ENCODE measurements at places on chromosomes 5 and 9.

DNA sequence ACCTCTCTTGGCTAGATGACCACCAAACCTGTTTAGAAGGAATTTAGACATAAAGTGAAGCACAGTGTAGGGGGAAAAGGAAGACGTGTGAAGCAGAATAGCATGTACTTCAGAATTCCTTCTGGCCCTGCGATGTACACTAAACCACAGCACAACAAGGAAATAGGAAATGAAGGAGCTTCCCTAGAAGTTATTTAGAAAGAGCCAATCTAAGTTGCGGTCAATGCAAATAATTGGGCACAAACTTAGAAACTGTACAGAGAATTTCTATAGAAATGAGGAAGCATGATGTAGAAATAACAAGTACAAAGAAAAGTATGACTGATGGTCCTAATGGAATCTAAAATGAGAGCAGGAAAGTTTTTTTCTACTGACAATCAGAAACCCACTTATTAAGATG, 41.5 kb downstream of the ANKRD55 start:
- DNase-seq, result no peak

DNA sequence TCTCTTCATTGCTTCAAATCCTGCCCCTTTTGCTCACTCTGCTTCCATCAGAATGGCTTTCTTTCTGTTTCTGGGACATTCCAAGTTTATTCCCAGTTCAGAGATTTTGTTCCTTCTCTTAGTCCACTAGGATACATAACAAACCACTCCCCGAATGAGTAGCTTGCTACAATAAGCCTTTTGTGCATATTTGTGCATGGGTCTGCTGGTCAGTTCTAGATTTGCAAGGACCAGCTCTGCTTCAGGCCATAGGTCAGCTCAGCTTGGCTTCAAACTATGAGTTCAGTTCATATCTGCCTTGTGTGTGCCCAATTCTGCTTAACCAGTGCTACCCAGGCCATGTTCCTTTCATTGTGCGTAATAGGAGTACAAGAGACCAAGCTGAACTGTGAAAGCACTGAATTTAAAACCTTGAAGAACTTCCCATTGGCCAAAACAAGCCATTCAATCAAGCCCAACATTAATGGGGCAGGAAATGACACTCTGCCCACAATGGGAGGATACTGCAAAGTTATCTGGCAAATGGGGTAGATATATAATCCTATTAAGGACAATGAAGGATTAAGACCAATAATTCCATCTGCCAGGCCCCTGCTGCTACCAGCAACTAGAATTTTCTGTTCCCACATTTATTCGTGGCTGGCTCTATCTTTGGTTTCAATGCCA, 328.8 kb downstream of the PRELID2 start:
- no peak for DNase-seq

GRCh38 chr5:149205625-149206523, 64.6 kb downstream of the ABLIM3 start:
- DNase-seq, result no peak

GRCh38 chr9:89732295-89732938, 127.6 kb downstream of the GADD45G start:
- DNase-seq, result no peak

DNA sequence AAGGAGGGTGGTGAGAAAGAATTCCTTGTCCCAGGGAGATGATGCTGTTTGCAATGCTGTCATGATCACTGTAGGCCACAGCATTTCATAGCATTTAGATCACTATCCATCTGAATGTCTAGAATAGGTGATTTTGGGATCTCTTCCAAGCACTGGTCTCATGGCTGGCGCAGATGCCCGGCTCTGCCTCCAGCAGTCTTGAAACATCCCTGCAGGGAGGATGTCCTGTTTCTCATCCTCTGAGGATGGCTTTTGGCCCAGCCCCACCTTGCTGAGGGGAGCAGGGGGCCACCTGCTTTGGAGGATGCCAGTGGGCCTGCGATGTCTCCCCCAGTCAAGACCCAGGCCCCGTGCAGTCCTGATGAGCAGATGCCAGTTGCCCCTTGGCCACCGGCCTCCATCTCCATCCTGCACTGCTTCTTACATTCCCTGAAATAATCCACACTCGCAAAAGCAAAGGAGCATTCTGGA, 63.5 kb upstream of the GARNL3 start:
- DNase-seq, result no peak

DNA sequence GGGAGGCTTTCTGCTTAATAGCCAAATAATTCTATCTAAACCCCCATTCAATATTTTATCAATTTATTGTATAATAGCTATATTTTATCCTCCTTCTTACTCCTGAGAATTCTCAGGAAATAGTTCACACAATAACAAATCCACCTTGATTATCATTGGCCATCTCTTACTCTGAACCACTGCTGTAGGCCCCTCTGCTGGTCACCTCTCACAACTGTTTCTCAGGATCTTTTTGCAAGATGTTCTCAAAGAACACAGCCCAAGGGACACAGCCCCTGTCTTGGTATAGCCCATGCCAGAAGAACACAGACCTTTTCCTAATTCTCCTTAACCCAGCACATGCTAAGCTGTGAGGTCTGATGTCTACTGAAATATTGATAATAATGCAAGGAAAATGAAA, 74.9 kb upstream of the HTR4 start:
- no peak for DNase-seq

DNA sequence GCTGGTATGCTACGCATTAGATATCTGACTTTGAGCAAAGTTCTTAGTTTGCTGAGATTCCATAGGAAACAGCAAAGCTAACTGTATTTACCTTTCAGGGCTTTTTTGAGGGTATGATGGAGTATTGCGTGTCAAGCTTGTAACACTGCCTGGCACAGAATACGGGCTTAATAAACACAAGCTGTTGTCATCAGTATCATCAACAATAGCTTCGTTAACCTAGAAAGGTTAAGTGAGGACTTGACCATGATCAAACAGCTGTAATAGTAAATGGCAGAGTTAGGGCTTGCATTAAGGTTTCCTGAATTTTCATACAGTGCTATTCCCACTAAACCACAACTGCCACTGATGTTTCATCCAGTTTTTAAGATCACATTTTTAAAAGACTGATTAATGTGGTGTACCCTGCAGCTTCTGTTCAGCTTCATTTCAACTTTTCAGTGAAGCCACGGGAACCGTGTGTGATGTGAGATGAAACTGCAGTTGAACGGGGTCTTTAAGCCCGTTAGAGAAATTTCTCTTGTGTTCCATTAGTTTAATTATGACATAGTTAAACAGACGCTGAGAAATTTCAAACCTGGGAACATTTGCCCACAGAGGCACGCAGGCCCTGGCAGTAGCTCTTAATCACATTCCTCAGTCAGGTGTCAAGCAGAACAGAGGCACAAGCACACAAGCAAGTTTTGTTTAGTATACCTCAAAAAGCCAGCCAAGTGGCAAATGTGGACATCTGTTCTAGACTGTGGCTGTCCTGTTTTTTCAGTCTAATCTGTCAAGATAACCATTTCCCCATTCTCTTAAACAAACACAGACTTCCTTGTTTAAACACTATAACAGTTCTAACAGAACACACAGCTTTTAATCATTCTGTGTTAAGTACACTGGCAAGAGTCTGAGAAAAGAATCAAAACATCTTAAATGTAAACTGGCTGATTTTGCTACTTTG, 147.1 kb downstream of the ZNF608 start:
- peak; percentile 13 for DNase-seq

Measured in nucleus accumbens (tissue), 56 donors.